ENCODE measurements at places on chromosomes 2 and 18. TPM values are rescaled to one million over a fixed set of nuclear protein-coding genes. Genes with fewer than 3 reads are reported as not detected.

CTDP1 gene
- total RNA-seq: 48.5 TPM

DPP10 gene
- not detected for total RNA-seq

ELAC1 gene
- 1.1 TPM for total RNA-seq

SCN1A gene
- total RNA-seq: not detected

CFAP221 gene
- not detected for total RNA-seq

LRRC30 gene
- total RNA-seq: not detected

ANKRD62 gene
- not detected for total RNA-seq

ARL5A gene
- total RNA-seq: 76.7 TPM

C2orf81 gene
- 9.7 TPM for total RNA-seq

- no peak for ATAC-seq
These were observed 107.3 kb downstream of the CPS1 start for GRCh38 chr2:210663631-210664089.

GRCh38 chr2:21453723-21454450 lies 330.1 kb downstream of the TDRD15 start:
- no peak for ATAC-seq

DNA sequence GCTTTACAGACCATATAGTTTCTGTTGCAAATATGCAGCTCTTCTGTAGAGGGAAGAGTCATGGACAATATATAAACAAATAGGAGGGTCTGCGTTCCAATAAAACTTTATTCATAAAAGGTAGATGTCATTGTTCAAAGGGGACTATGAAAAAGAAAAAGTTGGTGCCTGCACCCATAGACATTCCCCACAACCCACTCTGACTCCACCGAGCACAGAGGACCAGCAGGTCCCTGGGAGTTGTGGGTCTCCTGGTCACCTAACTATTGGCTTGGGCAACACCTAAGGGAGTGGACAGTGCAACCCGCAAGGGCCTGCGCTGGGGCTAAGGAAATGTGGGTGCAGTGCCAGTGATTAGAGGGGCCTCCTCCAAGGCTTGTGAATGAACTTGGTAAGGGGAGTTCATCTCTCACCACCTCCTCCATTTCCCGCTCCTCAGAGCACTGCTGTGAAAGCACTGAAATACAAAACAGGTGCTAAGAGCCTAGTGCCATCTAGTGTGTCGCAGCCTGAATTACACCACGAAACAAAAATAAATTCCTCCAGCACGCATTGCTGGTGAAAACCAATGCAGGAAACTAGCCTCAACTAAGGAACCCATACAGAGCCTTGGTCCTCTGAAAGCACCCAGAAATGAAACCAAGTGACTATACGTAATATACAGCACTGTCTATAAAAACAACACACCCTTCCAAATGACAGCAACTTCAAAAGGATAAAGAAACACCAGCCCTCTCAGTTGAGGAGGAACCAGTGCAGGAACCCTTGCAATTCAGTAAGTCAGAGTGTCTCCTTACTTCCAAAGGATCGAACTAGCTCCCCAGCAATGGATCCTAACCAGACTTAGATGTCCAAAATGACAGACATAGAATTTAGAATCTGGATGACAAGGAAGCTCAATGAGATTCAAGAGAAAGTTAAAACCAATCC lies 166.6 kb downstream of the RNF144A start:
- ATAC-seq: peak; percentile 21

GRCh38 chr2:105929516-105929915 lies 184.8 kb downstream of the NCK2 start:
- peak; percentile 68 for ATAC-seq

DNA sequence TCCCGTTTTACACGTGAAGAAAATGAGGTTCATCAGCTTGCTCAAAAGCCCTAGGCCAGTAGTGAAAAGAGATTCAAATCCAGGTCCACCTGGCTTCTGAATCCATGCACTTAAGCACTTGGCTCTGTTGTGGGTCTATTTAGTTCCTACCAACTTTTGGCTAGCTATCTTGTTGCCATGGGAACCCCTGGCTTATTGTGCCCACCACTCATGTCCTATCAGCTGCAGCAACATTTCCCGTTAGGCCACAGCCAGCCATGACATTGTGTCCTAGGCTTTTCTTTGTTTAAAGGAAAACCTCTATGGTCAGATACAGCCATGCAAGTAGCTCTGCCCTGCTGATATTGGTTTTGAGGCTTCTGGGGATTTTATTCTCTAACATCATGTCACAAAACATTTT lies 49.8 kb downstream of the PLEK start:
- ATAC-seq: no peak

DNA sequence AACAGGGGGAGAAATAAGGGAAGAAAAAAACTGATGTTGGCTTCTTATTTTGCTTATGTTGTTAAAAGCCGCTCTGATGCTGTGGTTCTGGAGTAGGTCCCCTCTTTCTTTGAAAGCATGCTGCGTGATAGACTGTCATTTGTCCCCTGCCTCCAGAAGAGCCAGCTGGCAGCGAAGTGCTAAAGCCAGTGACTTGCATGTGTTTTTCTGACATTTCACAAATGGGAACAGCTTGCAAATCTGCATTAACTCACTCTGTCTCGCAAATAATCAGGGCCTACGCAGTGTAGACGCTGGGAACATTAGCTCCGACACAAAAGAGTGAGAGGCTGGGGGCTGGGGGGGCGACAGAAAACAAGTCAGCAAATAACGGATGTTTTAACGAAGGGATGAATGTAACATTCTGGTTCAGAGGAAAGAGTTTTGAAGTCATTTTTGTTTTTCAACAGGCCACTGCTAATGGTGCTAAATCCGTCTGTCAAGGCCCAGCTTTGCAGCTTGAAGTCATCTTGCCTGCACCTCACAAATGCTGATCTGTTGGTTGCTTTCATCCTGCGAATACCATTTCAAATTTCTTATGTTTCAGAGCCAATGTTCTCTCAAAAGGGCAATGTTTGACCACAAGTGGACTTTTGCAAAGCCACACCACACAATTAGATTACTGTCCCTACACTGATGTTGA lies 68.8 kb upstream of the PIK3C3 start:
- ATAC-seq: no peak

GRCh38 chr2:208224802-208225201 lies 30.1 kb downstream of the IDH1 start:
- no peak for ATAC-seq

- ATAC-seq: no peak
These were observed 62.6 kb upstream of the NEDD4L start for GRCh38 chr18:57981308-57982028.

GRCh38 chr2:26852405-26853306 lies 4.7 kb downstream of the DPYSL5 start:
- no peak for ATAC-seq

GRCh38 chr2:60215386-60215901 lies 338.0 kb downstream of the BCL11A start:
- ATAC-seq: no peak

GRCh38 chr18:49503931-49504330 lies 16.9 kb upstream of the C18orf32 start:
- ATAC-seq: no peak

DNA sequence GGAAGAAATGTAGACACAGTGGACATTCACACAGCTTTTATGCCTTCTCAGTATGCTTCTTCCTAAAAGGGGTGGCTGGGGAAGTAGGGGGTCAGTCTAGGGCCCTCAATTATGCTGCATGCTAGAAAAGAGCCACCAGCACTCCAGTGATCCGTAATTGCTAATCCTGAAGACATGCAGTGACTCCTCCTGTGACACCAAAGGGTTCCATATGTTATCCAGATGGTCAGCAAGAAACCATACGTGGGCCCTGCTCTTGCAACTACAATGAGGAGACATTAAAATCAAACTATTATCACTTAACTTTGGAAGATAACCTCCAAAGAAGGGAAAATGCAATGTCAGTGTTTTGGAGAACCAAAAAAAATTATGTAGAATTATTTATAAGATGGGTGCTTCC lies 143.4 kb upstream of the LYPD1 start:
- ATAC-seq: no peak

DNA sequence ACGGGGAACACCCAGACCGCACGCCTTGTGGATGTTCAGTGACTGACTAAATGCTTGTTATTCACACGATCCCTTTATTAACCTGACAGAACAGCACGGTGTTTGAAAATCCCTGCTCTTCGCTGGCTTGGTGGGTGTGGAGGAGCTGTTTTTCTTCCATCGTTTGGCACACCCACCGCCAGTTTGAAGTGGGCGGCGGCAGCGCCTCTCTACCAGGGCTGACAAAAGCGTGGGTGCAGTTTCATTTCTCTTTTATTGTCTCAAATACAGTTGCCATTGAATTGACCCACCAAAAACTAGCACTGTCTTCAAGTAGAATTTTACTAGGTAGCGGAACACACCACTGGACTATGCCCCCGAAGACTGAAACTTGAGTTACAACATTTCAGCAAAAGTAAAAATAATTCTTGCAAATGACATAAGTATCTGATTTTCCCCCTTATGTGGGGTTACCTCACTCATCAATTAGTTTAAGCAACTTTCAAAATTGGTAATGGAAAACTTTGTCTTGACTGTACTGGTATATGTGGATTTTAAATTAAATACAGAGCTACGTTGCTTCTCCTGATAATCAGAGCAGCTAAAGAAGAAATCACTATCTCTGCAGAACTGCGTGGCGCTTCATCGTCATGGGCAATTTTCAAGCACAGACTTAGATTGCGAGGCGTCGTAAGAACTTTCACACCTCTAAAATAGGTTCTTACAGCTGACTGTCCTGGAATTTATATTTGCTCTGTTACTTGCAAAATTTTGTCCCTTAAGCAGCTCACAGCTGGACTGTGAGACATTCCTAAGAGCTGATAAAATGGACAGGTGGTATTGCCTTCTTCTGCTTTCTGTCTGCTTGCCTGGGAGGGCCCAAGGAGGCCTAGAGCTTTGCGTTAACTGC lies 60.9 kb downstream of the LDLRAD4 start:
- peak; percentile 41 for ATAC-seq

- no peak for ATAC-seq
These were observed 101.5 kb upstream of the GPC1 start for GRCh38 chr2:240333985-240334384.

DNA sequence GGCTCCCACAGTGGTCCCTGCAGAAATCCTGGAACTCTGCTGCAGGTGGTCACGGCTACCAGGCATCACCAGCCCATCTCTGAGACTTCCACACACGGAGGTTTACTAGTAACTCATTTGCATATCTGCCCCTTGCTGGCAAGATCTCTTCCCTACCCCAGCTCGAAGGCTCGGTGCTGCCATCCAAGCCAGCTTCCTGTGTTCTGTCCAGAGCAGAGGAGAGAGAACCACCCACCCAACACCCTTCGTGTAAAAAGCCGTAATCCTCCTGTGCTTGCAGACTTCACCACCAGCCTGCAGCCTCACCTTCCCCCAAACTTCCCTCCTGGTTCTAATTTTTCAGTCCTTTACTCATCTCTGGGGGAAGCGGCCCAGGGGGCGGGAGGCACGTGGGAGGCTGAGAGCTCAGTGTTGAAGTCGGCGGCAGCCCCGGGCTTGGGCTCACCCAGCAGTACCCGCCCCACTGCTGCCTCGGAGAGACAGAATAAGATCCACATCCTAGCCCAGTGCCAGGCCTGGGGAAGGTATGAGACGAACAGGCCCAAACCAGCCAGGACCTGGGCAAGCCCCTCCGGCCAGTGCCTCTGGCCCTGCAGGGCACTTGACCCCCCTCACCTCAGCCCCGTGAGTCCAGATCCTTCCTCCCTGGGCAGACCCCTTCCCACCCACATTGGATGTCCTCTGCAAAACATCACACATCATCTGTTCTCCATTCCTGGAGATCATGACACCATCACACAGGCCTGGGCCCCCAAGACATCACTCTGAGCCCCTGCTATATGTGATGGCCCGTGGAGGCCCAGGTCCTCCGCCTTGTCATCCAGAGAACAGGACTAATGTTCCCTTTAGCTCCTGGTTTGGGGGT lies 145.8 kb upstream of the ID2 start:
- ATAC-seq: peak; percentile 50

DNA sequence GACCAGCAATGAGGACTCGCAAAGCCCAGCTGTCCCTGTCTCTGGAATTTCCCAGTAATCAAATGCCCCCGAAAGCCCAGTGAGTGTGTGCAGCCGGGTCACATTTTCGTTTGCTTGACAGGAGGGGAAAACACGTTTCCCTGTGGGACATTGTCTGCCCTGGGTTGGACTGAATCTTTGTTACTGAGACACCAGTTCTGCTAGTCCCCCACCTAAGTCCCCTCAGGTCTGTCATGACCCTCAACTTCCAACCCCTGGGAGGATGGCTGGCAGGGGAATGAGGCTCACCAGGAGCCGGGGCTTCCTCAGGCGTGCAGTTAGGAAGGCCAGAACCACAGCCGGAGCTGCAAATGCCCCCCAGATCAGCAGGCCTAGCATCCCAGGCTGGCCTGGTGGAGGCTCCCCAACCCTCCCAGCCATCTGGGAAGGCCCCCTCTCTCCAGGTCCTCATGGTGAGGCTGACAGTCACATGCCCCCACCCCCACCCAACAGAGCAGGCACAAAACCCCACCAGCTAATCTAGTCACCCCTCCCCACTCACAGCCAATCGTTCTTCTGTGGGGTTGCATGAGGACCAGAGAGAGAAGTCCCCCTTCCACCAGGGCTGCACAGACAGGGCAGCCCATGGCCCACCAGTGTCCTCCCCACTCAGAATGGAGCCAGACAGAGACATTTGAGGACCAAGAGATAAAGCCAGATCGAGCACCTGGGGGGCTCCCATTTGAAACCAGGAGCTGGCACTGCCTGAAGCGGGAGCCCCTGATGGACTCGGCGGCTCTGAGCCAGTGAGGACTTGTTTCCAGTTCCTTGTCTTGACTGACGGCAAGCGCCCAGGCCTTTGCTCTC lies 33.6 kb downstream of the CYP26B1 start:
- ATAC-seq: no peak

- ATAC-seq: no peak
These were observed 74.5 kb upstream of the RFX8 start for GRCh38 chr2:101549371-101549770.

DNA sequence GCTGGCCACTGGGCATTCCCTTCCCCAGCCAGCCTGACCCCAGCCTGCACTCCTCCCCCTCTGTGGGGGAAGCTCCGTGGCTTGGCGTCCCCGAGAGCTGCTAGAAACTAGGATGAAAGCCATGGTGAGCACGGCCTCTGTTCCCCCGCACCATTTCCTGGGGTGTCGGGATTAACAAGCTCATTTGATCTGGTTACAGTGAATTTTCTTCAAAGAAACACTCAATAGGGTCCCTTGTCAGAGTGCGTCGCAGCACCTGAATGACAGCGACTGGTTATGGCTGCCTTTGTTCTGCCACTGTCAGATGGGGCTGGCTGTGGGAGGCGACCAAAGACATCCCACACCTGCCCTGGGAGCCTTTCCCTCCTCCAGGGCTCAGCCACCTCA lies 7.7 kb upstream of the ALPI start:
- ATAC-seq: no peak

GRCh38 chr2:218275371-218276072 lies 5.2 kb downstream of the PNKD start:
- ATAC-seq: no peak

GRCh38 chr2:214482728-214483127 lies 71.9 kb downstream of the VWC2L start:
- no peak for ATAC-seq

GRCh38 chr2:18267501-18267900 lies 293.0 kb downstream of the RDH14 start:
- no peak for ATAC-seq

GRCh38 chr18:73638709-73639108 lies 508.9 kb downstream of the FBXO15 start:
- no peak for ATAC-seq

GRCh38 chr18:79380816-79381806 lies 14.6 kb upstream of the NFATC1 start:
- peak; percentile 47 for ATAC-seq

Measured in activated T-helper 17 cell treated with anti-CD3 and anti-CD28 coated beads, Interleukin-2, amount 50 U/mL, for 72 hours (primary cell).